Stimulated activated CD4-positive, alpha-beta T cell treated with anti-CD3 and anti-CD28 coated beads, Interleukin-4, amount 100 ng/mL, for 1 hour (primary cell): ENCODE measurements at places on chromosomes 1 and 21.

DNA sequence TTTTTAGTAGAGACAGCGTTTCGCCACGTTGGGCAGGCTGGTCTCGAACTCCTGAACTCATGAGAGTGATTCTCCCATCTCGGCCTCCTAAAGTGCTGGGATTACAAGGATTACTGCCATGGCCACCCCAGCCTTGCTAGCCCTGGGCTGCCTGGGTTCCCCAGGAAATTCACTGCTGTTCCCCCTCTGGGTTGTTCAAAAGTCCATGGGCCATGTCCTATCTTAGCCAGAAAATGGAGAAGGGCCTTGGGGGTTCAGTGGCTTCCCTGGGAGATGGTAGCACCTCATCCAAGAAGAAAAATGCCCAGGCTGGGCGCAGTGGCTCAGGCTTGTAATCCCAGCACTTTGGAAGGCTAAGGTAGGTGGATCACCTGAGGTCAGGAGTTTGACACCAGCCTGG is 20.9 kb downstream of the SLC26A9 start:
- no peak for DNase-seq

GRCh38 chr1:966135-966703 is at the start of gene PLEKHN1:
Gene PLEKHN1, plus strand, starts transcription at chr1:966482. Its CDS starts 50 bp downstream, at chr1:966532.
- DNase-seq = no peak

DNA sequence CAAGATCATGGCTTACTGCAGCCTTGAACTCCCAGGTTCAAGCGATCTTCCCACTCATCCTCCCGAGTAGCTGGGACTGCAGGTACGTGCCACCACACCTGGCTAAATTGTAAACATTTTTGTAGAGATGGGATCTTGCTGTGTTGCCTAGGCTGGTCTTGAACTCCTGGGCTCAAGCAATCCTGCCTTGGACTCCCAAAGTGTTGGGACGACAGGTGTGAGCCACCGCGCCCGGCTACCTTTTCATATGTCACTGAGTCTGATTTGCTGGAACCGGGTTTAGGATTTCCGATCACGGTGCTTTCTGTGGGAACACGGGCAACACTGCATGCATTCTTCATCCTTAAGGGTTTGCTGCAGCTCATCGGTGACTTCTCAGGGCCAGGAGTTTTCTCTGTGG is 32.2 kb upstream of the PCBP3 start:
- DNase-seq = no peak

DNA sequence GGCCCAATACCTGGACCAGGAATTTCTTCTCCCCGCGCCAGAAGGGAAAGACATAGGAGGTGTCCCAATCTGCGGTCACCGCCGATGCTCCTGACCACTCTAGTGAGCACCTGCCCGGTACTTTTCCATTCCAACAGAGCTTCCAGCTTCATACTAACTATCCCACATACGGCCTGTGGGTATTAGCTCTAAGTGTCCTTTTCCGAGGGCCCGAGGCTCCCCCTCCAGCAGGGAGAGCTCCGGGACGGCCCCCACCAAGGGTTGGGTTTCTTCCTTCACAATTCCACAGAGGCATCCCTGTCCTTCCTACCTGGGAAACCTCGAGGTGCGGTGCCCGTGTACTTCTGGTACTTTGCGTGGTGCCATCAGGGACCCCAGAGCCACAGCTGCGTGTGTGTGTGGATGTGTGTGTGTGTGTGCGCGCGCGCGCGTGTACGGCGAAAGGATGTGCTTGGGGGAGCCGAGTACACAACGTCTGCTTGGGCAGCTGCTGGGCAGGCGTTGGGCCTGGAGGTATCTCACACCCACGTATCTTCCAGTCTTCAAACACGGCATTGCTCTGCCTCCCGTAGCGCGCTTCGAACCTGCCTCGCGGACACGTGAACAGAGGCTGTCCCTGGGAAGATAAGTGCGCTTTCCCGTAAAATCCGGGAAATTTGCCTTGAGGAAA is 2.4 kb upstream of the SIM2 start:
- DNase-seq = no peak

GRCh38 chr1:221023482-221023881 is 144.2 kb downstream of the HLX start:
- no peak for DNase-seq

DNA sequence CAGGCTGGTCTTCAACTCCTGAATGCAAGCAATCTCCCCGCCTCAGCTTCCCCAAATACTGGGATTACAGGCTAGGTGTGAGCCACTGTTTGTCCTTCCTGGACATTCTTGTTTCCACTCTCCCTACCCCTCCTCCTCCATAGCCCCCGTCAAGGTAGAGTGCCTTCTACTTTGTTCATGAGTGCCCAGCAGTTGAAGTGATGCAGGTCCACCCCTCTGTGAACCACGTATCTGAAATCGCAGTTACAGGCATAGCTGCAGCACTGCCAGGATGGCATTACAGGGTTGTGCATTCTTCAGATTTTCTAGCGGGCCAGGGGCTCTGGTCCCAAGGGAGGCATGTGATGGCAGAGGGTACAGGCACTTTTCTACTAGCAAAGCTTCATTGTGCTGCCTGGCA is 7.4 kb upstream of the TLR5 start:
- DNase-seq = no peak
